ENCODE measurements at places on chromosomes 6 and 20. TPM values are rescaled to one million over a fixed set of nuclear protein-coding genes. Genes with fewer than 3 reads are reported as not detected.

The LY6G6F gene
- not detected for total RNA-seq

DNA sequence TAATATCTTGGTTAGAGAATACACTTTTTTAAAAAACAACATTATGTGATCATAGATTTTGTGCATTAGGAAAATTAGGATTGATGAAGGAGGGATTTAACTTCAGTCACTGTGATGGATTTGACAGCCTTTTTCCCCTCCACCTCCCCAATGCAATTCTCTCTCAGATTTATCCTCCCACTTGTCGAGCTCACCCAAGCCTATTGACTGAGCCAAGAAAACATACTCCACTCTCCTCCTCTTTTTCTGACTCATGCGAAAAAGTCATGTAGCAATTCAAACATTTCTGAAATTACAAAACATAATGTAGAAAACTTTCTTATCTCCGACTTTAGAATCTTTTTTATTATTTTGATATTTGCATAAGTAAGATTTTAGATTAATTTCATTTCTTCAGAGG lies 24.1 kb downstream of the KLHL32 start:
- no peak for DNase-seq

DNA sequence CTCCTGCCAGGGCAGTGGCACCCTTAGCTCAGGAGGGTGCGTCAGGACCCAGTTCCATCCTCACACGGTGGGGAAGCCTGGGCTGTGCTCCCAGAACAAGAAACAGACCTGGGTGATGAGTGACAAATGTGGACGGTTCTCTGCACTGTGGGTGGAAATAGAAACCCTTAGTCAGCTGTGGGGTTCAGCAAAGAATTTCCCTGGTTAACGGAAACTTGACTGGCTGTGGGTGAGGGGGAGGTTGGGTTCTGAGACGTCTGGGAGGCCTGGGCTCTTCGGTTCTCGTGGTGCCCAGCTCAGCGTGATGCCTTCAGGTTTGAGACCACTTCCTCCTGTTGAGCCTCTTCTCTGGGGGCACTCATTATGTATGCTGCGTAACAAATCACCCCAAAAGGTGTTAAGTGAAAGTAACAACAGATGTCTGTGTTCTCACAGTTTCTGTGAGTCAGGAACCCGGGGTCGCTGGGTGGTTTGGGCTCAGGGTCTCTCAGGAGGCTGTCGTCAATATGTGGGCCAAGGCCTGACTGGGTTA lies 53.1 kb upstream of the FAM83D start:
- no peak for DNase-seq

GRCh38 chr6:169862892-169863525 lies 111.6 kb downstream of the ERMARD start:
- no peak for DNase-seq

- no peak for DNase-seq
Observed at GRCh38 chr6:11151488-11151887, 40.0 kb upstream of the ERVFRD-1 start.

GRCh38 chr6:85600713-85601313 lies 7.2 kb upstream of the SNX14 start:
- no peak for DNase-seq

DNA sequence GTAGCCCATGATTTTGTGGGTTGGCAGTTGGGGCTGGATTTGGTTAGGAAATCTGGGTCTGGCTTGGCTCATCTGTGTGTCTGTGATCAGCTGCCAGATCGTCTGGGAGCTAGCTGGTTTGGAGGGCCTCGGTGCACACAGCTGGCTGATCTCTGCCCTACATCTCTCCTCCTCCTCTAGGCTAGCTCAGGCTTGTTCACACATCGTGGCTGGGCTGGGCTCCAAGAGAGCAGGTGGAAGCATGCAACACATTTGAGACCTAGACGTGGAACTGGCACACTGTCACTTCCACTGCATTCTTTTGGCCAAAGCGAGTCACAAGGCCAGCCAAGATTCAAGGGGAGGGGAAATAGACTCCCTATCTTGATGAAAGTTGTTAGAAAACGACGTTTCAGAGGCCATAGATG lies 15.9 kb downstream of the NDUFAF5 start:
- peak; percentile 94 for DNase-seq

- peak; percentile 85 for DNase-seq
Observed at GRCh38 chr6:35052694-35053565, 88.2 kb downstream of the TCP11 start.
